ENCODE measurements at places on chromosomes 6 and 20.

GRCh38 chr6:105806486-105806920 is 279.6 kb upstream of the PRDM1 start:
- DNase-seq: no peak

- DNase-seq: no peak
These were observed 29.9 kb downstream of the HS3ST5 start for GRCh38 chr6:114312931-114313330.

GRCh38 chr20:11315525-11315924 is 602.2 kb upstream of the BTBD3 start:
- DNase-seq: no peak

GRCh38 chr6:5126214-5126613 is 41.1 kb downstream of the PPP1R3G start:
- DNase-seq: no peak

DNA sequence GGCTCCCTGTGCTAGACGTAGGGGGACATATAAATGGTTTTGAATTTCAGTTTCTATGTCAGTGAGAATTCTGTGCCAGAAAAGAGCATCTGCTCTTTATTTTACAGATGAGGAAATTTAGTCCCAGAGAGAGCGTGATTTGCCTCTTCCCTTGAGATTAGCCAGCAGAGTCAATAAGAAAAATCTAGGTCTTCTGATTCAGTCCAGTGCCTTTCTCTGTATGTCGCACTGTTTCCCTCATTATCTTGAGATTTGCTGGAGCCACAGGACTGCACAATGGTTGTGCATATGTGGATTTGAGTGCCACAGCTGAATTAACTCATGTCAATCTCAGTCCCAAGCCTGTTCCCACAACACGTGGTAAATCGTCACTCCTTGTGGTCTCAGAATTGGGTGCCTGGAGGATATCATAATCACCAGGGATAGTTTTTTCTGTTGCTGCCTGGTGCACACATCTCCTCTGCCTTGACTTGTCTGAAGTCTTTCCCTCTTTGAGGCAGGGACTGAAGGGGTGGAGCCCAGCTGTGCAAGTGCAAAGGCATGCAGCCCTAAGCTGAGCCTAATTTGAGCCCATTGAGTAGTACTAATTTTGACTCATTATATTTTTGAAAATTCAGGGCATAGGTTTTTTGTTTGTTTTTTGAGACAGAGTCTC is 276.7 kb downstream of the SOX4 start:
- no peak for DNase-seq

- no peak for DNase-seq
These were observed 106.3 kb upstream of the TBX18 start for GRCh38 chr6:84870672-84871071.

DNA sequence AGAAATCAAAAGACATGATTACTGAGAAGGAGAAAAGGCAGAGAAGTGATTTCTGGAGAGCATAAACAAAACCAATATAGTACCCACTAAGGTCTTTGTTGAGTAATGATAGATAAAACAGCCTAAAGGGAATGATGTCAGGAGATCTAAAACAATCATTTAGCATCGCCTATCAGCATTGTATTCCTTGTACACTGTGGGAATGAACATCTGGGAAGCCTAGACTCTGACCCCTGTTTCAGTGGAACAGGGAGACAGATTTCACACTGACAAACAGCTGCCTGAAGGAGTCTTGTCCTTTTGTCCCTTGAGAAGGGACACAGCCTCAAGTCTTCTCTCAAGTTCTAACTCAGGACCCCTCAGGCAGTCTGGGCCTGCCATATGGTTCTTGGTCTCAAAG is 1.7 kb downstream of the ASIP start:
- DNase-seq: no peak

DNA sequence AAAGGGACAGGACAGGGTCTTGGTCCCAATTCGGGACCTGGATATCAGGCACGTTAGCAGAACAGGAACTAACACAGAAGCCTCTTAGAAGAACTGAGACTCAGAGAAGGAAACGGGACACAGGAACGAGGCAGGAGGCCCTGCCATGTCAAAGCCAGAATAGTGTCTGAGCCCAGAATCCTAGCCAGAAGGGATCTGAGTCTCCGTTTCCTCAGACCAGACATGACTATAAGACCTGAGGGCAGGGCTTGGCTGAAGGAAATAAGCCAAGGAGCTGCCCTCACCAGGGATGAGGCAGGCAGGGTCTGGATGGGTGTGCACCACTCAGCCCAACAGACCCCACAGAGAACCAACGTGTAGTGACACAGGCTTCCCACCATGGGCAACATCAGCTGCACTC is 40.3 kb downstream of the TRERF1 start:
- DNase-seq: no peak

- no peak for DNase-seq
These were observed 311.1 kb downstream of the ADGRG6 start for GRCh38 chr6:142612956-142613355.

- no peak for DNase-seq
These were observed 26.0 kb upstream of the C6orf62 start for GRCh38 chr6:24744911-24745310.

DNA sequence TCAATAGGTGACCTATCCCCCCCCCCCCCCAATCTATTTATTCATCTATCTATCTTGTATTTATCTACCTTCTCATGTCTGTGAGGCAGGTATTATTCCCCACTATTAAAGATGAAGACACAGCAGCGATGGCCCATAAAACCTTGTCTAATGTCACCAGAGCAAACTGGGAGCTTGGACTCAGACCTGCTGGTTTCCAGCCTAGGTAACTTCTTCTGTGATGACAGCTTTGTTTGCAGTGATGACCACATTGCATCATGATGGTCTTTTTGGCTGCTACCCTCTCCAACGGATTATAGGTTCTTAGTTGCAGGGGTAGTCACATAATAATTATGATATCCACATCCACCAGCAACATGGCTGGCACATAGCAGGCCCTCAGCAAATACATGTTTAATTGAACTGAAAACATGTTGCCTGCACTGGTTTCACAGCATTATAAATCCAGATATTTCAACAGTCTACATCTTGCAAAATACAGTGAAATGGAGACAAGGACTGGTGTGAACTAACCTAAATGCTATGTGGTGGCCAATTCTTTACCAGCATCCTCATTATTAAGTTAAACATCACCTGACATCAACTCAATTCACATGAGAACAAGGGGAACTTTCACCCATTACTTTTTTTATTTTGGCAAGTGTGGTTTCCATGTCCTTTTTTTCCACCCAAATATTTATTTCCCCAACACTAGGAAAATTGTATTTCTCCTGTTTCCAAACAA is 712.5 kb upstream of the NRSN1 start:
- no peak for DNase-seq

Data from progenitor cell of endocrine pancreas (in vitro differentiated cells).